ENCODE measurements at places on chromosomes 3 and 15.

DNA sequence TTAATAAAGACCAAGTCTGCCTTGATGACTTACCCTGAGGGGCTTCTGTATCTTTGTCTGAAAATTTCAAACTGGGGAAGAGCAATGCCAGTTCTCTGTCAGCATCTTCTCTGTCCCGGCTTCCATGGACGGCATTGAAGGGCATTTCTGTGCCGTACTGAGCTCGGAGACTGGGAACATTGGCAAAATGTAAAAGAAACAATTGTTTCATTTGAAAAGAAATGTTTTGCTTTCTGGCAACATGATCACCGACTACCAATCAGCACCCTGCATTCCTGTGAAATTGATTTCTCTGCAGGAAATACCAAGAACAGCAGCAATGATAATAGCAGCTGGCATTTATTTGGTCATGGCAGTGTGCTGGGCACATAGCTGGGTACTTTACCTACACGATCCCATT, 26.2 kb downstream of the NME9 start:
- DNase-seq, result no peak

DNA sequence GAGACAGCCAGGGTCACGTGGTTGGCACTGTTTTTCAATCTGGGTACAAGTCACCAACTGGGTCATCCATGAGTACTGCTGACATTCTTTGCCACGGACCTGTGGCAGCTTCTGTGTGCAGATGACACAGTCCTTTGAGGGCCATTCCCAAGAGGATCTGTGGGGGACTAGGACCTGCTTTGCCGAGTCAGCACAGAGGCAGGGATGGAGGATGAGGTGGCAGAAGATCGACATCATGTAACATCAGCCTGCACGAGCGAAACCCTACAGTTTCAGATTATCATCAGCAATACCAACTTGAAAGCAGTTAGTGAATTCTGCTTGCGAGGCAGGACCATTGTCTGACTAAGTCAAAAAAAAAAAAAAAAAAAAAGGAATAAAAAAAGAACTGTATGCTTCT, 227.7 kb downstream of the FOXP1 start:
- no peak for DNase-seq

GRCh38 chr3:101189796-101190195, 130.6 kb downstream of the IMPG2 start:
- no peak for DNase-seq

- peak; percentile 83 for DNase-seq
Observed at GRCh38 chr3:195260280-195260905, 10.6 kb downstream of the XXYLT1 start.

- no peak for DNase-seq
Observed at GRCh38 chr15:63089260-63090043, 32.2 kb upstream of the LACTB start.

GRCh38 chr3:190384309-190384756, 3.6 kb upstream of the CLDN16 start:
- no peak for DNase-seq

DNA sequence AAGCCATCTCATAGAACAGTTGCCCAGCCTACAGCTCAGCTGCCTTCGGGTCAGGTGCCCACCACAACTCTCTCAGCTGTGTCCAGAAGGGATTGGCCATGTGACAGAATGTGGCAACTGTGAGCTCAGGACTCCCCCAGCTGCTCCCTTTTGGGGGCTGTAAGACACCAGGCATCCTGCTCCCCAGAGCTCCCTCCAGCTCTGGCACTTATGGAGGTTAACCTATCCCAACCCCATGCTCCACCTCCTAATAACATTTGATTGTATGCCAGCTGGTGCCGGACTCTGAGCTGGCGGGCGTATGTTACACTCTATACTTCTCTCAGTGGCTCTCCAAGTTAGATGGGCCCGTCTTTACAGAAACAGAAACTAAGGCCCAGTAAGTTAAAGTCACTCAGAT, 222.8 kb downstream of the FAM43A start:
- DNase-seq, result no peak

DNA sequence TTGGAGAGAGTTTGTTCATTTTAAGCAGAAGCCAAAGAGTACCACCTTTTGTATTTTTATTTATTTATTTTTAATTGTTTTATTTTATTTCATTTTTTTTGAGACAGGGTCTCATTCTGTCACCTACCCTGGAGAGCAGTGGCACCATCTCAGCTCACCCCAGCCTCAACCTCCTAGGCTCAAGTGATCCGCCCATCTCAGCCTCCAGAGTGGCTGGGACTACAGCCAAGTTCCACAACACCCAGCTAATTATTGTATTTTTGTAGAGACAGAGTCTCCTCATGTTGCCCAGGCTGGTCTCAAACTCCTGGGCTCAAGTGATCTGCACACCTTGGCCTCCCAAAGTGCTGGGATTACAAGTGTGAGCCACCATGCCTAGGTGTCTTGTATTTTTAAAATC, 9.6 kb downstream of the CCR8 start:
- no peak for DNase-seq

- DNase-seq, result peak; percentile 60
Observed at GRCh38 chr3:40191850-40192448, 117.6 kb upstream of the EIF1B start.

DNA sequence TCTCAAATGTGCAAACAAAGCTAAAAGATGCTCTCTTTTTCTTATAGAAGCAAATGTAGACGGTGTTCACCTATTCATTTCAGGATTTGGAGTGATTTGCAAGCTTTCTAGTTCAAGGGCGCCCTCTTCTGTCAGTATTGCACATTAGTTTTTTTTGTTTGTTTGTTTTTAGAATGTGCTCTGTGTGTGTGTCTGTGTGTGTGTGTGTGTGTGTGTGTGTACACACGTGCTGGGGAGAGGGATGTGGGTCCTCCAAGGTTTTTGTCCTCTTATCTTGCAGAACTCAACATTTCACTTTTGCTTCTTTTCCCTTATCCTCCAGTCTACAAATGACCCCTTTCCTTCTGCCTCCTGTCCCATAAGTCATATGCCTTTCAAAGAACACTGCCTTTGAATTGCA, 23.5 kb downstream of the DNAH1 start:
- DNase-seq, result no peak

Data from Right ventricle myocardium inferior (tissue), 1 donor.